Vagina (tissue), 2 donors: ENCODE measurements at places on chromosomes 13 and 19.

DNA sequence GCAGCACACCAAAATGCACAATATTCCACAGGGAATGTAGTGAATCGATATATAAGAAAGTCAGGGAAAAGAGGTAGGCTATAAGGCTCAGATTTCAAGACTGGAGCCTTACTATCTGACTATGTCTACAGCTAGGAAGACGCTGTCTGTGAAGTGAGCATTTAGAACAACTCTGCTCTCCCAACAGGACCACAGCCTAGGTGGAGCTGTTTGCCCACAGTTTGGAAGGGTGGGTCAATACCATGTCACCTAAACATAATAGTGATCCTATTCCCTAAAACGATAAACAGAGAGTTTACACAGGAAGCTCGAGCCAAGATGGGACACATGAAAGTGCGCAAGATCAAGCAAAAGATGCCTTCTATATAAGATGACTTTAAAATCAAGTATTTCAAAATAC lies 2486.0 kb upstream of the PCDH20 start:
- no peak for DNase-seq

GRCh38 chr13:93951951-93952350 lies 527.5 kb downstream of the DCT start:
- no peak for DNase-seq

GRCh38 chr19:40716031-40716481 lies 630 bp downstream of the COQ8B start:
- no peak for DNase-seq

DNA sequence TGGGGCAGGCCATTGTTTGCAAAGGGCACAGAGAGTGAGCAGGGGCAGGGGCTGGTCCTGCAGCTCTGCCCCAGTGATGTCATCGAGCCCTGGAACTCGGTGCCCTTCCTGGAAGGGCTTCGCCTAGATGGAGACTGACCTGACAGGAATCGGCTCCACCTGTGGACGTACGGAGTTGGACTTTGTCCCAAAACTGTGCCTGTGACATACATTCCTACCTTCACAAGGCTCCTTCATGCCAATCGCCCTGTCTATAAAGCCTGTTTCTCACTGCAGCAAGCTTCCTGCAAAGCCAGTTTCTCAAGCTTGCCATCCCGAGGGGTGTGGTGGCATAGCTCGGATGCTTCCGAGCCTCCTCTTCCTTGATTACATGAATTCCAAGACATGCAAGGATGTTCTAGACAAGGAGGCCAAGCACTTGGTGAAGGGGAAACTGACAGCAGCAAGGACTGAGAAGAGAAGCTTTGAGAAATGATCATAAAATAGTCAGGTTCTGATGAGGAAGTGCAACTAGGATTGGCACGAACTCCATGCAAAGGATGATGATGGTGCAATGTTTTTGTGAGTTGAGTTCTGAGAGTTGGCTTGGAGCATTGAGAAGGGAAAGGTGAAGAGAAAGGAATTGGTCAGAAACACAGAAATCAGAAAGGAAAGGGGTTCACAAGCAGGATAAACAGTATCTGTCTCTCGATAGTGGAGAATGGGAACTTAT lies 73.6 kb upstream of the STK24 start:
- no peak for DNase-seq

GRCh38 chr13:35140831-35141230 lies 198.8 kb downstream of the NBEA start:
- no peak for DNase-seq

DNA sequence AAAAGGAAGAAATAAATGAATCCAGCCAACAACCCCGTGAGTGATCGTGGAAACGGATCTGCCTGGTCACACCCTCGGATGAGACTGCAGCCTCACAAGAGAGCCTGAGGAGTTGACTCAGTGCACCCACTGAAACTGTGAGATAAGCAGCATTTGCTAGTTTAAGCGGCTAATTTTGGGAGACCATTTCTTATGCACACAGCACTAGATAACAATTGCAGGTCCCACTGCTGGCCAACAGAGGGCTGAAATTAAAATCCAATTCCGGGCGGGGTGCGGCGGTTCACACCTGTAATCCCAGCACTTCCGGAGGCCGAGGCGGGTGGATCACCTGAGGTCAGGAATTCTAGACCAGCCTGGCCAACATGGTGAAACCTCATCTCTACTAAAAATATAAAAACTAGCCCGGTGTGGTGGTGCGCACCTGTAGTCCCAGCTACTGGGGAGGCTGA lies 3.6 kb downstream of the UQCR11 start:
- no peak for DNase-seq

DNA sequence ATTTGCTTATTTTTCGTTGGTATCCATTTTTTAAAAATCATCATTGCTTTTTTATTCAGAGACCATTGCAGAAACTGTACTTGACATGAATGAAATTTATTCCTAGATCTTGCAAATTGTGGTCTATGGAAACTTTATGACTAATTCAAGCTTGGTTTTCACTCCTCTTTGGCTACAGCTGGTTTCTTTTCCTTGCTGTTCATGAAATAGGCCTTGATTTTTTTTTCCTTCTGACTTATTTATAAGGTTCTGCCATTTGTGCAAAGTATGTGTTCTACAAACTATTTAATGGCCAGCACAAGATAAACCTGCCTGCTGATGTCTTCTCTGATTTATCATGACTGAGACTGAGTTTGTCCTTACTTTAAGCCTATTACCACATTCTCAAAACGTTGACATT lies 764.0 kb upstream of the SLITRK5 start:
- DNase-seq = no peak

DNA sequence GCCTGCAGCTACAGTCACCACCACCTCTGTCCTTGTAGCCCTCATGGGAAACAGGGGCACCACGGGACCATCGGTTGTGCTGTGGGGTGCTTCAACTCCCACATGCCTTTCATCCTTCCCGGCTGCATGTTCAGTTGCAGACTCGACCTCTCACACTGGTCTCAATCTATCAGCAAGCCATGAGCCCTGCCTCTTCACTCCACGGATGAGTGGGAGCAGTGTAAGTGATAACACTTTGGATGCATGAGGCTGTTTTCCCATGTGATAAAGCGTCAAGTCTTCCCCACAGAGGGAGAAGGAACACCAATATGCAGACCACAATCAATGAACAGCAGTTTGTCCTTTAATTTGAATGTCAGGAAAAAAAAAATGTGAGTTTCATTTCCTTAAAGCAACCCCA lies 12.2 kb downstream of the SERP2 start:
- no peak for DNase-seq

GRCh38 chr13:30816736-30817135 lies 81.4 kb downstream of the ALOX5AP start:
- no peak for DNase-seq

DNA sequence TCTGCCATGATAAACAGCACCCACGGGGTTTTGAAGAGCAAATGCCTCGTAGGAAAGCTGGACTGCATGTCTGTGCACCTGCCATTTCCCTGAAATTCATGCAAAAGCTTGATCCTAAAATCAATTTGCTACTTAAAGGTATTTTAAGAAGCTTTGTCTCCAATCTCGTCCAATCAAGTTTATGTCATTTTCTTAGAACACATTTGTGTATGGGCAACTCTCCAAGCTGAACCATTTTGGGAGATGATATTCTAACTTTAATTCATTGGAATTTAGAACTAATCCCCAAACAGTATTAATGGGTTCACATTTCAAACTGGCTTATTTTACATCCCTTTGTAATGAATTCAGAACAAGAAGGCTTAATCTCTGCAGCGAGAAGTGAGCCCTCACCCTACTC lies 822 bp downstream of the ADPRHL1 start:
- no peak for DNase-seq

GRCh38 chr13:49218493-49219051 lies 1.6 kb upstream of the MLNR start:
- no peak for DNase-seq

GRCh38 chr19:55563261-55563690 lies 17.4 kb downstream of the ZNF579 start:
- DNase-seq = no peak

GRCh38 chr19:2050349-2050990 lies 574 bp downstream of the MKNK2 start:
- DNase-seq = no peak

GRCh38 chr19:35013041-35013819 lies 13.1 kb downstream of the GRAMD1A start:
- DNase-seq = no peak

DNA sequence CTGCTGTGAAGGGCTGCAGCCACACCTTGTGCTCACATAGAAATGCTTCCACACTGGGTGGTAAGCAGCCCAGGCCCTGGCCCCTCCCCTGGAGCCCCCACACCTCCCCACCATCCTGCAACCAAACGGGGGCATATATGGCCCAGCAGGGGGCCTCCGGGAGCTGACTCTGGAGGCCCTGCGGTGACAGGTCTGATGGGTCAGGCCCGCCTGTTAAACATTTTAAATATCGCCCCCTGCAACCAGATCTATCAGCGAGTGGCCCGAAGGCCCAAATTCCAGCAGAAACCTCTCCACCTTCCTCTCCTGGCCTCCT lies 48.0 kb upstream of the KATNAL1 start:
- no peak for DNase-seq

GRCh38 chr13:102035969-102036368 lies 365.9 kb downstream of the FGF14 start:
- DNase-seq = no peak

DNA sequence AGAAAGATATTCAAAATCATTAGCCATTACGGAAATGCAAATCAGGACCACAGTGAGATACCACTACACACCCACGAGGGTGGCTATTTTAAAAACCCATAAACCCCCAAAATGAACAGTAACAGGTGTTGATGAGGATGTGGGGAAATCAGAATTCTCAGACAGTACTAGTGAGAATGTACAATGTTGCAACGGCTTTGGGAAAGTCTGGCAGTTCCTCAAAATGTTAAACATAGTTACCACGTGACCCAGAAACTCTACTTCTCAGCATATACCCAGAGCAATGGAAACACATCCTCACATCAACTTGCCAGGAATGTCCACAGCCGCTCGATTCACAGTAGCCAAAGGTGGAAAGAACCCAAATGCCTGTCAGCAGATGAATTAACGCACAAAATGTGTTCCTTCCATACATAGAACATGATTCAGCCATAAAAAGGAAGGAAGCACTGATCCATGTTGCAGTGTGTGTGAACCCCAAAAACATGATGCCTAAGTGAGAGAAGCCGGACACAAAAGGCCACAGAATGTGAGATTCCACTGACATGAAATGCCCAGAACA lies 7.0 kb downstream of the PLVAP start:
- no peak for DNase-seq

- no peak for DNase-seq
These were observed 6.2 kb downstream of the RPL28 start for GRCh38 chr19:55391702-55392615.

GRCh38 chr19:41276231-41276630 lies 12.1 kb downstream of the HNRNPUL1 start:
- DNase-seq = no peak

DNA sequence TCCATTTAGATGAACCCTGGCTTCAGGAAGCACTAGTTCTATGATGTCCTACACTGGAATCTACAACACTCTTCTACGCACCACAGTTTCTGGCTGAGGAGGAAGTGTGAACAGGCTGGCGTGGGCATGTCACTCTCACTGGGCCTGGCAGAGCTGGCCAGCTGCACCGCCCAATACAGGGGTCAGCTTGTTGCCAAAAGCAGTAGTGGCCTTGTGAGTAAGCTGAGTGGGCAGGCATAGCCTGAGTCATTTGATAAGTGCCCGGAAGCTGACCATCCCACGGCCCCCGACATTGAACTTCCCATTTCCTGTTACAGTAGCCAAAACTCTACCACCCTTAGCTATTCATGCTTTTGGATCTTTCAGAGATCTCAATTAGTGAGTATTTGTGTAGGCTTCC lies 240.9 kb upstream of the SERP2 start:
- no peak for DNase-seq

DNA sequence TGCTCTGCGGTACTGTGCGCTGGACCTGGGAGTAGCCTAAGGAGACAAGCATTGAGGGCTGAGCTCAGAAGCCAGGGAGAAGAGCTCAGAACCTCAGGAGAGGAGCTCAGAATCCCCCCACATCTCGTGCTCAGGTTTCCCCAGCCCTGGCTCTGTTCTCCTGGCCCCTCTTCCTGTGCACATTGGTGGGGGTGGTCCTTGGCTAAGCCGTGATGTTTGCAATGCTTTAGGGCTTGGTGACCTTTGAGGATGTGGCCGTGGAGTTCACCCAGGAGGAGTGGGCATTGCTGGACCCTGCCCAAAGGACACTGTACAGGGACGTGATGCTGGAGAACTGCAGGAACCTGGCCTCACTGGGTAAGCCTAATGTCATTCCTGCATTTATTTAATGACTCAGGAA lies 6.6 kb downstream of the ZNF557 start:
- DNase-seq = no peak

DNA sequence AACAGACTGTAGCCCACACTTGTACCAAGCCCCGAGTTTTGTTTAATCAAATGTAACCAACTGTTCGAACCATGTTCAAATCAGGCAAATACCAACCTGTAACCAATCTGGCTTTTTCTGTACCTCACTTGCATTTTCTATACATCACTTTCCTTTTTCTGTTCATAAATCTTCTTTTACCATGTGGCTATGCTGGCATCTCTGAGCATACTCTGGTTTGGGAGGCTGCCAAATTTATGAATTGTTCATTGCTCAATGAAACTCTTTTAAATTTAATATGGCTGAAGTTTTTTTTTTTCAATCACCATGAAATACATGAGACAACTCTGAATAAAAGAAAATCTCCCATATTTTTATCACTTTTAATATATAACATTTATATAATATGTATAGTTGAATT lies 256.1 kb downstream of the SLITRK6 start:
- no peak for DNase-seq

GRCh38 chr13:51525567-51526167 lies 58.6 kb upstream of the WDFY2 start:
- no peak for DNase-seq

- no peak for DNase-seq
These were observed at the start of gene LGI4 for GRCh38 chr19:35134601-35135242. Gene LGI4, minus strand, starts transcription at chr19:35135059. Its CDS starts 379 bp downstream, at chr19:35134680.

DNA sequence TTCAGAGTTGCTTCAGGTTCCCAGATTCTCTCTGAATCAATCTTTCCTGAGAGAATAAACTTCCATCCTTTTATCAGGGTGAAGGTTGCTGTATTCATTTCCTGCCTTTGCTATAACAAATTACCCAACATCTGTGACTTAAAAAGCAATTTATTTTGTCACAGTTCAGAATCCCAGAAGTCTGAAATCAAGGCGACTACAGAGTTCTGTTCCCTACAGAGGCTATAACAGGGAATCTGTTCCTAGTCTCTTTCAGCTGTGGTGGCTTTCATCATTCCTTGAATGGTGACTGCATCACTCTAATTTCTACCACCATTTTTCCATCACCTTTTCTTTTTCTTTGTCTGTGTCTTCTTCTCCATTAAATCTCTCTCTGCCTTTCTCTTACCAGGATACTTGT lies 459.3 kb upstream of the PRR20A start:
- no peak for DNase-seq

DNA sequence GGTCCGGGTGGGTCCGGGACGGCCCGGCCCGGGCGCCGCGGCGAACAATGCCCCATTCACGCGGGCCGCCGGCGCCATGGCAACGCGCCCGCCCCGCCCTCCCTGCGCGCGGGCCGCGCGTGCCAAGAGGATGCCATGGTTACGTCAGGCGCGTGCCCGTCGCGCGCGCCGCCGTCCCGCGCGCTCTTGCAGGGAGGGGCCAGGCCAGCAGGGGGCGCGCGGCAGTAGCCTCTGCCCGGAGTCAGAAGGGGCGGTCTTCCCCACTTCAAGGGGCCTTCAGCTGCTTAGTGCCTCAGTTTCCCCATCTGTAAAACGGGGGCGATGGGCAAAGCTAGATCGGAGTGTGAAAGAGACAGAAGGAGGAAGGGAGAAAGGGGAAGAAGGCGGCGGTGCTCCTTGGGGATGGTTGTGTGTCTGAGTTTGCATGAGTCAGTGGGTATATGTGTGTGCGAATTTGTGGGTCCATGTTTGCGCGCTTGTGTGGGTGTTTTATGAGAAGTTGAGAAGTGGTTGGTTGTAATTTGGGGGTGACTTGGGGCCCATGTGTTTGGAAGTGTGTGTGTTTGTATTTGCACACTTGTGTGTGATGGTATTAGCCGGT lies 11.6 kb upstream of the NFIX start:
- DNase-seq = no peak
